AG08396 (cell line): ENCODE measurements at places on chromosomes 12 and 14.

DNA sequence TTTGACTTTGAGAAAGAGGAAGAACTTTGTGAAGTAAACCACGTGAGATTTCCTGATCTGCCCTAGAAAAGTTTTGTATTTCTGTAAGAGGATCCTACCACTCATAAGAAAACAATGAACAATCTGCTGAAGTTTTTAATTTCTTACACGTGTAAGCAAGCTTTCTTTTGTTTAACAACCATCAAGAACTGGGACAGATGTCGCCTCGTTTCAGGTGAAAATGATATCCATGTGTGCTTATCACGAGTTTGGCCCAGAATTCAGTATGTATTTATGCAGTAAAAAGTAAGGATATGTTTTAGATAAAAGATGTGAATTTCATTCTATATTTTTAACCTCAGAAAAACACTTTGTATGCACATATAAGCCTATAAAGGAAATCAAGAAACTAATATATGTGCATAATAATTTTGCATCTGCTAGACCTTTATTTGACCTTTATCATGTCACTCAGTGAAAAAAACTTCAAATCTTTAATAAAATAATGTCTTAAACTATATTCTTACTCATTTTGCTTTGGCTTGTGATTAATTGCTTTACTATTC lies 56.9 kb upstream of the DHRS4 start:
- no peak for DNase-seq

DNA sequence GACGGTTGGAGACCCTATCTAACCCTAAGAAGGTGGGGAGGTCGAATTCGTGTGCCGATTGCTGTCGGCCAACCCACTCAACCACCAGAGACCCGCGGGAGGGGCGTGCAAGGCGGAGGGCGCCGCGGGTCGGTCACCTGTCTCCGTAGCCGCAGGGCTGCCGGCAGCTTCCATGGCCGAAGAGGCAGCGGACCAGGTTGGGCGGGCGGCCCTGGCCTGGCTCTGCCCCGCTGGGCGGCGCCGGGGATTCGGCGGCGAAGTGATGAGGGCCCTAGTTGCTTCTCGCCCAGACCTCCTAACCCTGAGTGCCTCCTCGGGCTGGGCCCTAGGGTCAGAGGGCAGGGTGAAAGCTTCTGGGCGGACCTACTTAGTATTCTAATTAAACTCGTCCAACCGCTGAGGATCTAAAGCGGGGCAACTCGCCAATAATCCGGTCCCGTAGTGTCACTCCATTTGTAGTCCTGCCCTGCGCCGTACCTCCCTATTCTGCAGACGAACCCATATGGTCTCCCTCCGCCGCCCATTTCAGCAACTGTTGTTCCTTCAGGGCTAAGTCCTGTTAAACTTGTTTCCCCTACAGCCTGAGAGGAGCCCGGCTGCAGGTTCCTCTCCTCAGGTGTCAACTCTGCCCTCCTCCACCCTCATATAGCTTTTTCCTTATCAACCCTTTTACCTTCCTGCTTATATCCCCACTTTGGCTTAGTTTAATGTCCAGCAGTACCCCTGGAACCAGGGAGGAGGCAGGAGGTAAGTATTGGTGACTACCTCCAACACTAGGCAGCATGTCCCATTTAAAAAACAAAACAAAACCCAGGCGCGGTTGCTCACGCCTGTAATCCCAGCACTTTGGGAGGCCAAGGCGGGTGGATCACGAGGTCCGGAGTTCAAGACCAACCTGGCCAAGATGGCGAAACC lies at the start of gene PYM1:
Gene PYM1, minus strand, starts transcription at position 307 of the 915 bp plus-strand sequence. Its CDS starts 133 bp downstream, at position 174.
- DNase-seq: peak; percentile 72

- DNase-seq: no peak
Observed at GRCh38 chr12:1395421-1395955, 198.9 kb downstream of the FBXL14 start.

- DNase-seq: no peak
Observed at GRCh38 chr14:79727900-79728299, 483.4 kb downstream of the DIO2 start.

- DNase-seq: no peak
Observed at GRCh38 chr14:68670359-68670715, 122.5 kb downstream of the ZFP36L1 start.

- no peak for DNase-seq
Observed at GRCh38 chr12:4615667-4616066, 33.2 kb downstream of the AKAP3 start.

DNA sequence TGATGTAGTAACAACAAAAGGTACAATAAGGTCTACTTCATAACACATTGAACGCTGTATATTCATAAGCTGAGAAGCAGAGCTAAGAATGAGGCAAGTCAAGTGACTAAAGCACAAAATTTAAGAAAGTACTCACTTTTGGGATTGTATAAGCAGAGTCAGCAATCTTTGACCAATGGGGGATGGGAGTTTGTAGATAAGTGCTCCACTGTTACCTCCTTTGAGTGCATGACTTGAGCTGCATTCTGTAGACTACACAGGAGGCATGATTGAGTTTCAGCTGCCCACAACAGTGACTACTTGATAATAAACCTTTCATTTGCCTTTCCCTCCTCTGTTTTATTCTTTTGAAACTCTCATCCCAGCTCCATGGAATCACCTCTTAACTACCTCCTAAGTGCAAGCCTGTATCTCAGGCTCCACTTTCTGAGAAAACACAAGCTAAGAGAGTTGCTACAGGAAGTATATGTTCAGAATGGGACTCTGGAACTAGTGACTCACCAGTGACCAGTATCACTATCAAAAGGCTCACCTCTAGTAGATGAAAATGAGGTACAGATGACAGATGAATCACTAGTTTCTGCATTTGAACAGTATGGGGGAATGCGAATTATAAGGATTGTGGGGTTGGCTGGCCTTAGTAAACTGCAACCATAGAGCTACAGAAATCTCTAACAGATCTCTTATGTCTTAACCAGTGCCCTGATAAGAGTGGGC lies 49.2 kb downstream of the SLC35F4 start:
- no peak for DNase-seq

GRCh38 chr12:92701441-92701840 lies 1.3 kb upstream of the PLEKHG7 start:
- no peak for DNase-seq

DNA sequence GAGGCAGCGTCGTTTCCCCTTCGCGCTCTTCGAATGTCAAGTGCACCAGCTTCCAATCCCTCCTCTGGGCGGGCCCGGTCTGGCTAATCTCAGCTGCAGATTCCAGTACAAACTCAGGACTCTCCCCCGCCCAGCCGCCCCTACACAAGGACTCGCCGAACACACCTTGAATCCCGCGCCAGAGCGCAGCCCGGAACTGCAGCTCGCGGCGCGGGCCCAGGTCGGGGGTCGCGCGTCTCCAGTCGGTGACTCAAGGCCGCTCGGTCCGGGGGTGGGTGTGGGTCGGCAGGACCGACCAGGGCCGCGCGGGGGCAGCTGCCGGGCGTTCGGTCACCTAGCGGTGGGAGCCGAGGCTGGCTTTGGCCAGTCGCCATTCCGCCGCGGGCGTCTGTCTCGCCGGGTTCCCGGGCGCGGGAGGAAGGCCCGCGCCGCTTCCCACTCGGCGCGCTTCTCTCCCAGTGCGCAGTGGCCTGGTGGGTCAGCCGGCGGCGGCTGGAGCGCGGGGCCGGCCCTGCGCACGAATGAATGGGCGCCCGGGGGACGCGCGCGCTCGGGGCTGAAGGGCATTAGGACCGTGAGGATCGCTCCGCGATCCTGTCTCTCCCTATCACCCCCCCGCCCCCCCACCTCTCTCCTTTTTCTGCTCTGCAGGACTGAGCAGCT lies at the start of gene GALNT16:
Gene GALNT16, plus strand, starts transcription at position 632 of the 663 bp plus-strand sequence. CDS start 133 bp downstream, outside the sequence.
- DNase-seq: peak; percentile 63

GRCh38 chr12:100142851-100143559 lies at the start of gene BLTP3B:
Gene BLTP3B, minus strand, starts transcription at chr12:100142874. Its CDS starts 239 bp downstream, at chr12:100142635.
- DNase-seq: peak; percentile 93

DNA sequence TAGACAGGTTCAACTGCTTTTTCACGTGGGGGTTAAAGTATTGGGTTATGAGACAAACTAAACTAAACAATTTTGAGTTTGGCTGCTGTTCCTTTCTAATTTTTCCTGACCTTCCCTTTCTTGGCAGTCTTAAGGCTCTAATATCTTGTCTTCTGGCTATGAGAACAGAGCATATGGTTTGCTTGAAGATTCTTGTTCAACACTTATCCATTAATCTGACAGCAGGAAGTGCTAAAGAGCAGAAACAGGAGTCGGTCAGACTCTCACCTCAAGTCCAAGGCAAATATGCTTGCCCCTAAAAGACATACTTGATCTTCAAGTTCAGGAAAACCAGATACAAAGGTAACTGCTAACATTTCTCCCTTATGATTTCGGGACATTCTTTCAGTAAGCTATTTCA lies 52.6 kb upstream of the KCNJ8 start:
- no peak for DNase-seq

DNA sequence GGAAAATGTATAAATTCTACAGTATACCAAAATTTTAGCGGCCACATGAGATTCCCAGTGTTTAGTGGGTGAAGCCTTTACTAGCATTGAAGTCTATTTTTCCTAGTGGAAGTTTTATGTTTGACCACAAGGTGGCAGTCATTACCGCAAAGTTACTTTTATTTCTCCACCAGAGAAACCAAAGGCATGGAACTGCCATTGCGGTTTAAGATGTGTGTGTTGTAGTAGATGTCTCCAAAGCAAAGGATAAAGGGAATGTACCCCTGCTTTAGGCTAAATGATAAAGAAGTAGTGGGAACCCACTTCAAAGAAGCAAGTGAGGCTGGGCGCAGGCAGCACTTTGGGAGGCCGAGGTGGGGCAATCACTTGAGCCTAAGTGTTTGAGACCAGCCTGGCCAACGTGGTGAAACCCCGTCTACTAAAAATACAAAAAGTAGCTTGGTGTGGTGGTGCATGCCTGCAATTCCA lies 140.5 kb downstream of the PRKCH start:
- peak; percentile 45 for DNase-seq

- peak; percentile 14 for DNase-seq
Observed at GRCh38 chr14:59190372-59190771, 1.9 kb downstream of the DAAM1 start.

- DNase-seq: peak; percentile 89
Observed at GRCh38 chr12:124388679-124389137, 93.8 kb downstream of the RFLNA start.

DNA sequence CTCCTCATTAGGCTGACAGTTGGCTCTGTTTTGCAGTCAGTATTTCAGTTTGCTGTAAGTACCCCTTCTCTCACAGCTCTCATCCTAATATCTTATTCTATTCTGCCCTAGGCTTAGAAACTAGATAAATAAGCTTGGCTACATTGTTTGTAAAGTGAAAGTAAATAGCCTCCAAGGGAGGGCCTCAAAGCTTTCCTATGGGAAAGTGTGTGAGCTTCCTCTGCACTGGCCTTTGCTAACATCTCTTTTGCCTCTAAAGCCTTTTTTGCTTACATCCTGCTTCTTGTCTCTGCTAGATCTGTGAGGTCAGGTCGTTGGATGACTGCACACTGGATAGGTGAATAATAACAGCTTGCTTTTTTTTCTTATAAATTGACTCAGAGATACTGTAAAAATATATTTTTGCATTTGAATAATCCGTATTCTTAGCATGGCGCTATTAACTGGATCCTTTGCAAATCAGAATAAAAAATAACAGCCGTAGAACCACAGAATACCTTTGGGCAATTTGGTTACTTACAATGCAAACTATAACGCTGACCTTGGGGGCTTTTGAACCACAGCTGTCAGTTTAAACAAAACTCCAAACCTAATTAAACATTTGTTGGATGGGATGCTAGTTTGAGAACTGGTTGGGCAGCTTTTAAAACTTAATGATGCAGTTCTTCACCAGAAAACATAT lies 55.1 kb downstream of the TTC6 start:
- DNase-seq: no peak

DNA sequence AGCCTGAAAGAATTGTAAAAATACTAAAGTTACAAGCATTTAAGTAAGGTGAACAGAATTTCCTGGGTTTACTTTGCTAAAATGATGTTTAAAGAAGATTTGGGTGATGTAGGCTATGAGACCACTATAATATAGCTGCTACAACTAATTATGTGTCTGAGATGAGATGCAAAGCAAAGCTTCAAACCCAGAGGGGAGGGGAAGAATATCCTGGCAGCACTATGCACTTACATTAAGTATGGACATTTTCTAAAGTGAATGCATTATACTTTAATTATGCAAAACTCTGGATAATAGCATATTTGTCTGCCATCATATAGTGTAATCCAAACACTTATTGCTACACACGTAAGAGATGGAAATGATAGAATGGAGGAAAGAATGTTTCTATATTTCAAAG lies 1003.7 kb downstream of the GALC start:
- no peak for DNase-seq

DNA sequence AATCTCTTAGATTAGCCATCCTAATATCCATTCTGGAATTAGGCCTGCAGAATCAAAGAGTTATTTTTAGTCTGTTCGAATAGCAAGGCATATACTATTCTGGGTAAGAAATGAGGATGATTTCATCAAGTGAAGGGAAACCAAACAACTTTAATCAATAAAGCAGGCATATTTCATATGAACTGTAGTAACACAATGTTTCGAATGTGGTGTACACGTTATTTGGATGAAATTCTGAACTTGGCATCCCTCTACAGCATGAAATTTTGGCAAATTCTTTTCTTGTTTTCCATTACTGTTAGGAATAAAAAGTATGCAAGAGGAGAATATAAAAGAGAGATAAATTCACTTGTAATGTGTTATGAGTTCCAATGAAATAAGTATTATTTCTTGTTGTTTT lies 1233.3 kb upstream of the SEL1L start:
- no peak for DNase-seq

- peak; percentile 69 for DNase-seq
Observed at GRCh38 chr12:66107451-66107915, 23.1 kb downstream of the LLPH start.

GRCh38 chr12:25713264-25713663 lies 160.2 kb upstream of the LMNTD1 start:
- no peak for DNase-seq

DNA sequence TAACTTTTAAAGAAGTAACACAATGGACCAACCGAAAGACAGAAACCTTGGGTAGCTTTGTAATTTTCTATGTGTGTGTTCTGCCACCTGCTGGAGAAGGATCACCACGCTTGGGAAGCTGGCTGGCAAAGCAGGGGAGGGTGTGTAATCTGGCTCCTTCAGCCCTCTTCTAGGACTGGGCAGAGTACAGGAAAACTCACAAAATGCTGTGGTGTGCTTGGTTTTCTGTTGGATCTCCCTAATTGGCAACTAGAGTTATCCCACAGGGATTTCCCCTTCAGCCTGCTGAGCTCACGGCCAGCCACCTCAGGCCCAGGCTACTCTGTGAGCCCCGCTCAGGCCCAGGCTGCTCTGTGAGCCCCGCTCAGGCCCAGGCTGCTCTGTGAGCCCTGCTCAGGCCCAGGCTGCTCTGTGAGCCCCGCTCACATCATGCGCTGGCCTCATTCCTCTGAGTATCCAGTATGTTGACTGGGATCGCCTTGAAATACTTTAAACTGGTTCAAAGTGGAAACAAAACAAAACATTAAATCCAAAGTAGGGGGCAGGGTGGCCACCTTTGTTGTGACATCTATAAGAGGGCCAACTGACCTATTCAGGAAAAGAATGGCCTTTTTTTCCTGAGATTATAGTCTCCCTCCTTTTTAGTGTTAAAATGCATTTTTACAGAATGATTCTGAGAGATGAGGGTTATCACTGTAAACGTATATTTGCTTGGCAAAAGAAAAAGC lies 52.0 kb upstream of the RNU6-8 start:
- peak; percentile 62 for DNase-seq
